ENCODE measurements at places on chromosomes 5 and 9.

DNA sequence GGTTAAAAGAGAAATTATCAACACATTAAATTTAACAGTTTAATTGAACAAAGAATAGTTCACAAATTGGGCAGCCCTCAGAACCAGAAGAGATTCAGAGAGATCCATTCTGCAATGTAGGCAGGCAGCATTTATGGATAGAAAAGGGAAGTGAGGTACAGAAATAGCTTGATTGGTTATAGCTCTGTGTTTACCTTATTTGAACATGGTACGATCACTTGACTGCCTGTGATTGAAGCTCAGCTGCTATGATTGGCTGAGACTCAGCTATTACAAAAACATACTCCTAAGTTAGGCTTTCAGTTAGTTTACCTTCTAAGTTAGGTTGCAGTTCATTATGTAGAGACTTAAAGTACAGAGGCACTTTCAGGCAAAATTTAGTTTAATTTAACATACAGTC is 7.3 kb downstream of the CNTRL start:
- DNase-seq: no peak

GRCh38 chr9:105858006-105858690 is 163.8 kb downstream of the TMEM38B start:
- no peak for DNase-seq

DNA sequence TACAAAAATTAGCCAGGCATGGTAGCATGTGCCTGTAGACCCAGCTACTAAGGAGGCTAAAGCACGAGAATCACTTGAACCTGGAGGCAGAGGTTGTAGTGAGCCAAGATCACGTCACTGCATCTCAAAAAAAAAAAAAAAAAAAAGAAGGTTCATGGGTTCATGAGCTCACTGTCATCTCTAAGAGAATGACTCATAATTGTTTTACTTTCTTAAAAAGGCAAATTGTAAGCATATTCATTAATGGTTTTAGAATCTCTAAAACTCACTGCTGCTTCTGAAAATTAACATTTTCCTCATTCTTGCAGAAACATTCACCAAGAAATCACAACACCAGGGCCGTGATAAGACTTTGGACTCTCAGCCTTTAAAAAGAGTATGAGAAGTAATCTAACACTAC is 103.6 kb downstream of the GNA14 start:
- DNase-seq: no peak

DNA sequence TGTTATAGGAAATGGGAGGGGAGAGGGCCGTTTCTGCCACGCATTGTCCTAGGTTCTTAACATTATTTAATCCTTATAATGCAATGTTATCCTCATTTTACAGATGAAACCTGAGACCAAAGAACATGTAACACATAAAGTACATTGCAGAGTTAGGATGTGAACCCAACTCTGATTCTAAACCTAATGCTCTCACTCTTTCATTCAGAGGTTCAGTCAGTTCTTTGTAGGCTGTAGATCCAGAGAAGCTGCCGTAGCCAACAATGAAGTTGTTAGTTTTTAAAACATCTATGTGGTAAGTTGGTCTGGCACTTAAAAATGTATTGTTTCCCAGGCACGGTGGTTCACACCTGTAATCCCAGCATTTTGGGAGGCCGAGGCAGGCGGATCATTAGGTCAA is 10.5 kb upstream of the PSMD5 start:
- DNase-seq: no peak

DNA sequence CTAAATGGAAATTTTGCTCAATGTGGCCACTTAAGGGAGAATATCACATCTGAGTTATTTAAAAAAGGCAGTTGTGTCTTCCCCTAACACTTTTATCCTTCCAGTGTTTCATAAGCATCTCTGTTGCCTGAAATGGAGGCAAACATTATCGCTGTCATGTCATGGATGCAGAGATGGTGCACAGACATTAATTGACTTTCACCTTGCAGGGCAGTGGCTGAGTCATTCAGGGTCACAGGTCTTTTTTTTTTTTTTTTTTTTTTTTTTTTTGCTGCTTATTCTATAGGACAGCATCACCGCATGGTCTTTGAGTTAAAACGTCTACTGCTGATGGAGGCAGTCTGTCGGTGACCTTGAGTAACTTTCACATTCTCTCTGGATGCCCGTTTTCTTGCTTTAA is 36.3 kb upstream of the KLF9 start:
- DNase-seq: no peak

GRCh38 chr9:121720311-121721057 is 69.0 kb downstream of the DAB2IP start:
- no peak for DNase-seq

- no peak for DNase-seq
These were observed 8.8 kb downstream of the PRXL2C start for GRCh38 chr9:96646081-96646991.

DNA sequence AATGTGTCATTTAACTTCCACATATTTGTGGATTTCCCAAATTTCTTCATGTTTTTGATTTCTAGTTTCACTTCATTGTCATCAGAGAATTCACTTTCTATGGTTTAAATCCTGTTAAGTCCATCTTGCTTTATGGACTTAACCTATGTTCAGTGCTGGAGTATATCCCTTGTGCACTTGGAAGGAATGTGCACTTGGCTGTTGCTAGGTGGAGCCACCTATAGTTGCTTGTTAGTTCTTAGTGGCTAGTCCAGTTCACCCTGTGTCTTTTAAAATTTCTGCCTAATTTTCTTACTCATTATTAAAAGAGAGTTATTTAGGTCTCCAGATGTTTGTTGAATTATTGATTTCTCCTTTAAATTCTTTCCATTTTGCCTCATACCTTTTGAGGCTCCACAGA is 1472.5 kb upstream of the CDH6 start:
- no peak for DNase-seq

- no peak for DNase-seq
These were observed 98.1 kb upstream of the PAPPA start for GRCh38 chr9:116055536-116055935.

GRCh38 chr5:180328296-180329137 is 24.6 kb downstream of the GFPT2 start:
- no peak for DNase-seq

DNA sequence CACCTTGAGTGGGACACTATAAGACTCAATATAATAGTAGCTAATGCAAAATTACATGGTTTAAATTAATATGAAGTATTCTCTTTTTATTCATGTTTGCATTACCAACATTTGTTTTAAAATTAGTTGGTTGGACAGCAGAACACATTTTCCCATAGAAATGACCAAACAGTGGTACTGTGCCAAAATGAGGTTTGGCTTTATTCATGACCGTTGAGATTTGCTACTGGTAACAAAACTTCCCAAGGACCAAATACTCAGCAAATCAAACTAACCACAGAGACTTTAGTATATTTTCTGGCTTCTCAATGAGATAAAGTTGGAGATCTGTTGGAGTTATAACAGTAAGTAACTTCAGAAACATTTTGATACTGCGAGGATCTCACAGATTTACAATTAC is 637.8 kb upstream of the MEF2C start:
- DNase-seq: no peak

GRCh38 chr9:112380825-112381221 is 915 bp downstream of the HSDL2 start:
- DNase-seq: no peak

- no peak for DNase-seq
These were observed 6.4 kb upstream of the SLC2A8 start for GRCh38 chr9:127390563-127390962.

GRCh38 chr9:109255394-109255793 is 65.5 kb downstream of the EPB41L4B start:
- DNase-seq: no peak

DNA sequence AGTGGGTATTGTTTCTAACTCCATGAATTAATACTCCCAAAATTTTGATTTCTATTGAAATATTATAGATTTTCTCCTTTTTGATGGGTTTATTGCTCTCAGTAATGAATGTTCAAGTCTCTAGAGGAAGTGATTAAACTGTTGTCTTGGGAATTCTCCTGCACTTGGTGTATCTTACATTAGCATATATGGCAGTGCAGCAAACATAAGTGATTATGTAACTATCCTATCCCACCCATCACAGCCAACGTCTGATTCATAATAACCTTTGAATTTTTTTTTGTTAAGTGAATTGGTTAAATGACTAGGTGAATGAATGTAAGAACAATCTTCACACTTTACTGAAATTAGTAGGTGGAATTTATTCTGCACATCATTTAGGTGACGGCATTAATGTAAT is 483.7 kb downstream of the TAF11L14 start:
- no peak for DNase-seq

DNA sequence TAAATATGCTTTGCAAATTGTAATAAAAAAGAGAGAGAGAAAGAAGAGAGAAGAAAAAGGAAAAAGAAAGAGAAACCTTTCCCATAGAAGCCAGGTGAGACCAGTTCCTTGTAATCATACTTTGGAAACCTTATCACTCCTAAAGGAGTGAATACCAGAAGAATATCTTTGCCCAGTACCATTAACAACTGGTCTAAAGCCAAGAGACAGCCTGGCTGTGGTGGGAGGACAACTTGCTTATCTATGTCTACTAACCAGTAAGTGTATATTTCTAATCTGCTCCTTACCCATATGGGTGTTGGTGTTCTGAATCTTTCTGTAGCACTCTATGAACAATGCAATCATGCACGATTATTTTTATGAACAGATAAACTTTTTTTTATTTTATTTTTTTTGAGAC is 10.5 kb upstream of the TXN start:
- no peak for DNase-seq

- no peak for DNase-seq
These were observed 845 bp downstream of the ECSCR start for GRCh38 chr5:139461698-139462097.

DNA sequence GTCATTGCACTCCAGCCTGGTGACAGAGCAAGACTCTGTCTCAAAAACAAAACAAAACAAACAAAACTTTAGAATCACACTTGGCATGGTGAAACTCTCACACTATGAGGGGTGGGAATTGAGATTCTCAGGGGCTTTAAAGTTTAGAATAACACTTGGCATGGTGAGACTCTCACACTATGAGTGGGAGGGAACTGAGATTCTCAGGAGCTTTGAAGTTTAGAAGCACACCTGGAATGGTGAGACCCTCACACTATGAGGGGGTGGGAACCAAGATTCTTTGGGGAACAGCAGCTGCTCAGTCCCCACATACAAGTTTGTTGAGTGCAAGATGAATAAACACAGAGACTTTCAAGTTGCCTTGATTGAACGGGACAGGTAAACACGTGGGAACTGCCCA is 149.4 kb downstream of the HSD17B3 start:
- no peak for DNase-seq

GRCh38 chr5:30121043-30121442 is 1072.4 kb upstream of the CDH6 start:
- no peak for DNase-seq

GRCh38 chr9:81814794-81815464 is 113.3 kb upstream of the SPATA31D4 start:
- no peak for DNase-seq

- no peak for DNase-seq
These were observed 92.4 kb upstream of the CAST start for GRCh38 chr5:96569770-96570169.

- DNase-seq: no peak
These were observed 1.3 kb downstream of the PTRH1 start for GRCh38 chr9:127714020-127714750.

DNA sequence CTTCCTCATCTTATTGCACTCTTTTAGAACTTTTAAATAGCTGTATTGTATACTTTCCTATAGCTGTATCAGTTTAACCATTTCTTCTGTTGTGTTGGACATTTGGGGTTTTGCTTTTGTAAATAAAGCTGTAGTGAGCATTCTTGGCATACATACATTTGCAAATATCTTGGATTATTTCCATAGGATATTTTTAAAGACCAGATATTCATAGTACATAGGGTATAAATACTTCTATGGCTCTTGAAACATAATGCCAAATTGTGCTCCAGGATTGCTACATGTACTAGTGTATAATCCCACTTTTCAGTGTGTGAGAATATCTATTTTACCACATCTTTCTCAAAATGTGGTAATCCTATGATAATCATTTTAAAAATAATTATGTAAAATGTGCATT is 51.2 kb downstream of the SCAMP1 start:
- no peak for DNase-seq

DNA sequence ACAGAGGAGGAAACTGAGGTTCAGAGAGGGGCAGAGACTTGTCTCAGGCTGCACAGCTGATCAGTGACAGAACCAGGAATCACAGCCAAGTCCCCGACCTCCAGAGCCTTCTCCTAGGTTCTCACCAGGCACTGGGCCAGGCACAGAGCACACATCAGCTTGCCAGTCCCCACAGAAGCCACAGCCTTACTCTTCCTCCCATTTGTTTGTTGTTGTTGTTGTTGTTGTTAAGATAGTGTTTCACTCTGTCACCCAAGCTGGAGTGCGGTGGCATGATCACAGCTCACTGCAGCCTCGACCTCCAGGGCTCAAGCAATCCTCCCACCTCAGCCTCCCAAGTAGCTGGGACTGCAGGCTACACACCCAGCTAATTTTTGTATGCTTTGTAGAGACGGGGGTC is 41.4 kb downstream of the NAIF1 start:
- DNase-seq: no peak

- DNase-seq: no peak
These were observed 103.3 kb upstream of the LHFPL2 start for GRCh38 chr5:78751872-78752271.

DNA sequence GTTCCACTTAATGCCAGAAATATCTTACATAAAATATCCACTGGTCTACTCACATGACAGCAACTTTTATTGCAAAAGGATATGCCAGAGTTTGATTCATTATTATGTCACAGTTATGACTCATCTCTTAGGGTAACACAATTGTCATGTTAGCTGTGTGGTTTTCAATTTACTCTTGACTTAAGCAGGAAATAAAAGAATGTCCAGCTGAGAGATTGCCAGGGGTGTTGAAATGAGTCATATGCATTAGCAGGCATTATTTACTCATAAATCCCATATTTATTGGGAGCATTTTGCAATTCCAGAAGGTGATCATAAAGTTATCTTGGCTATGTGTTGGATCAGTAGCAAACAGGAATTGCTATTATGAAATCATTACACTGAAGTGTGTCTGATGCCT is 1164.6 kb upstream of the CDH18 start:
- DNase-seq: no peak

- no peak for DNase-seq
These were observed 34.7 kb upstream of the IDNK start for GRCh38 chr9:83588256-83588655.

- no peak for DNase-seq
These were observed 3.9 kb upstream of the PURA start for GRCh38 chr5:140109759-140110645.

DNA sequence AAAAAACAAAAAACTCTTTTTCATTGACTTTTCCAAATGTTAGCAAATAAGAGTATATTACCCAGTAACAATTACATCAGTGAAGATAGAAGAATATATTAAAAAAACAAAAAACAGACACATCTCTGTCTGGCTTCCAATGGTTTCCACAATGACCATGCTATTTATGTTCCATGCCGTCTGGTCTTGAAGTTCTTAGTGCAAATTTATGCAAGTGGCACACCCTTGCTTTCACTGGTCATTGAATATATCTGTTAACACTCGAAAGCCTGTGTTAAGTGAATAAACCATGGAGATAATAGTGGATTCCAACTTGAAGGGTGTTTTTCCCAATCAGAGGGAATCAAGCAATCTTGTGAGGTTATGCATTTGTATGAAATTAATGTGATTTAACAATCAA is 291.9 kb downstream of the KCTD16 start:
- DNase-seq: no peak

- no peak for DNase-seq
These were observed 210.7 kb upstream of the TNC start for GRCh38 chr9:115328677-115329076.

- DNase-seq: no peak
These were observed 10.5 kb upstream of the CLTB start for GRCh38 chr5:176426876-176427275.
